ENCODE measurements at places on chromosomes 4 and X.

GRCh38 chrX:24260842-24261550, 52.9 kb downstream of the SUPT20HL2 start:
- no peak for DNase-seq

DNA sequence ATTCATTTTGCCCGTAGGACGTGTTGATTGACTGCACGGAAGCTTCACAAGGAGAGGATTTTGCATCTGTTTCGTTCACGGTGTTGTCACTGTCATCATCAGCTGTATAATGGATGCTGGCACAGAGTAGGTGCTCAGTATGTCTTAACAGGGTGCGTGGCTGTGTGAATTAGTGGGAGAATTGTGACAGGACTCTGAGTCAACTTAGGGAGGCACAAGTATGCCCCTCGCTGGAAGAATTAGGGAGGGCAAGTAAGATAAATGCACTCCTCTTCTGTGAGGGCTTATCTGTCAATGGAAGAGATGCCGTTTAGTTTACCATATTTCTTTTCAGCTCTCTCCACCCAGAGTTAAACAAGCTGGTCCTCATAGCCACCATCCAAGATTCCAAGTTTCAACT, 107.2 kb downstream of the TRIML1 start:
- DNase-seq: no peak

DNA sequence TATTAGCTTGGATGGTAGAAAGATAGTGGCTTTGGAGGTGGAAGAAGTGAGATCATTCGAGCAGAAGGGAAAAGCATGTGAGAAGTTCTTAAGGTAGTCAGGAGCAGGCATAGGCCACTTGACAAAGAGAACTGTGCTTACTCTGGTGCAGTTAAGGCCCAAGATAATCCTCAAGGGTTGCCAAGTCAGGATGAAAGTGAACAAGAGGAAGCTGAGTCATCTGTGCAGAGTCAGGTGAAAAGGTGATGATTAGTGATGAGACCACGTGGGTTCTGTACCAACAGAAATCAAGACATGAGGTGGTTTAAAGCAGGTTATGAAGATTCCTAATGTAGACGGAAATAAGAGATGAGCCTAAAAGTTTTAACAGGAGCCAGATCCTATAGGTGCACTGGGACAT, 369.8 kb downstream of the DTHD1 start:
- no peak for DNase-seq

DNA sequence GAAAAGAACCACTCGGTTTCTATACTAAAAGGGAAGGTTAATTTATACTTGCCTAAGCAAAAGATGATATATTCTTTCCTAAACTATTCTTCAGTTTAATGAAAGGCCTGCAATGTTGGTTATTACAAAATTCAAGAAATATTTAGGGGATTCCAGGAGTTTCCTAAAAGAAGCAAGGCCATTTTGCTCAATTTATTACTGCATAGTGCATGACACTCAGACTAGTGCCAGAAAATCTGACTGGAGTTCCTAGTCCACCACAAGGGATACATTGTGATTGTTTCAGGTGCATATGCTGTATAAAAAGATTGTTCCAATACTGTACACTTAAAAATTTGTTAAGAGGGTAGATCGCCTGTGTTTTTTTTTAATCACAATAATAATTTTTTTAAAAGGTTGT, 78.7 kb downstream of the CAPN6 start:
- DNase-seq: no peak

DNA sequence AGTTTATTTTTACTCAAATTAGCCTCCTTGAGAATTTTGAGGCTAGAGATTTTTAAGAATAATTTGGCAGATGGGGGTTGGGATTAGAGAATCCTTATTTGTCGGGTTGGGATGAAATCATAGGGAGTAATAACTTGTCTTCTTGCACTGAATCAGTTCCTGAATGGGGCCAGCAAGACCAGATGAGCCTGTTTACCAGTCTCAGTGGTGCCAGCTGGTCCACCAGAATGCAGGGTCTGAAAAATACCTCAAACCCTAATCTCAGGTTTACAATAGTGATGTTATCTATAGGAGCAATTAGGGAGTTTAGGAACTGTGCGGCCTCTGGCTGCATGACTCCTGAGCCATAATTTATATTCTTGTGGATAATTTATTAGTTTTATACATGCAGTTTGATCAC, 705.9 kb upstream of the AGA start:
- no peak for DNase-seq

- DNase-seq: no peak
Measured at GRCh38 chr4:6961496-6962210, 52.0 kb downstream of the TBC1D14 start.

GRCh38 chrX:57918750-57919436, 8.6 kb upstream of the ZXDA start:
- peak; percentile 10 for DNase-seq

- peak; percentile 35 for DNase-seq
Measured at GRCh38 chrX:135596495-135596894, 76.0 kb downstream of the INTS6L start.

DNA sequence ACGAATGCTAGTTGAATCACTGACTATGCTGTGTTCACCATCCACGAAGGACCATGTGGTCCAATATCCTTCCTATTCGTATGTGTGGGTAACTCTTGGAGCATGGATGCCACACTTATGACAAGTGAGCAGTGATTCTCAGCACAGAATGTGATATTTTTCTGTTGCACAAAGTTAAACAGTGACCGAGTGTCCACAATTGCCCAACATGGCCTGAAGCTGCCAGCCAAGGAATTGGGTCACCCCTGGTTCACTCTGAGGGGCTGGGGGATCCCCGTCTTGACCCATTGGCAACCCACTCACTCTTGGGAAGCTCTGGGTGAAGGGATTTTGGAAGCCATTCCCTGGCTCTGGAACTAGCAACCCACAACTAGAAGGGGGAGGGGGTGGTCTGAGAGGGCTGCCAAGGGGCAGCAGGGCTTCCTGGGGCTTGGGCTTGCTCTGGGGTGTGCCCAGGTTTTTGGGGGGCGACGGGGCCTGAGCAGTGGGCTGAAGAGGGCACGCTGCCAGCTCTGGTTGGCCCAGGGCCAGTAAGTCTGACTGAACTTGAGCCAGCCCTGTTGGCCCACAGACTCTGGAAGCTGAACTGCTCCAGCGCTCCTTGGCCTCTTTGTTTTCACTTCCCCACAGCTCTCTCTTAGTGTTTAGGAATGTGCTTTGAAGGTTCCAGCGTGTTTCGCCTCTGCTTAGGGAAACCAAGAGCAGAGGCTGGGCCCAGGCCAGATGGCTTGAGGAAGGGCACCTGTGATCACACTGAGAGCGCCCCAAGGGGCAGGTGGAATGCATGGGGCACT, 43.1 kb upstream of the BCOR start:
- no peak for DNase-seq

GRCh38 chr4:169229571-169230028, 41.2 kb downstream of the SH3RF1 start:
- DNase-seq: no peak

Data from T-helper 9 cell (primary cell).